ENCODE measurements at places on chromosomes 4 and X.
A peak's percentile ranks its signal among the peaks of the same experiment; 100 is the strongest.

- DNase-seq, result no peak
These were observed 76.0 kb upstream of the AP1S2 start for GRCh38 chrX:15930585-15930984.

- no peak for DNase-seq
These were observed 92.7 kb downstream of the ADRA2C start for GRCh38 chr4:3858765-3859388.

GRCh38 chr4:100063355-100063754 lies 113.3 kb upstream of the H2AZ1 start:
- no peak for DNase-seq

DNA sequence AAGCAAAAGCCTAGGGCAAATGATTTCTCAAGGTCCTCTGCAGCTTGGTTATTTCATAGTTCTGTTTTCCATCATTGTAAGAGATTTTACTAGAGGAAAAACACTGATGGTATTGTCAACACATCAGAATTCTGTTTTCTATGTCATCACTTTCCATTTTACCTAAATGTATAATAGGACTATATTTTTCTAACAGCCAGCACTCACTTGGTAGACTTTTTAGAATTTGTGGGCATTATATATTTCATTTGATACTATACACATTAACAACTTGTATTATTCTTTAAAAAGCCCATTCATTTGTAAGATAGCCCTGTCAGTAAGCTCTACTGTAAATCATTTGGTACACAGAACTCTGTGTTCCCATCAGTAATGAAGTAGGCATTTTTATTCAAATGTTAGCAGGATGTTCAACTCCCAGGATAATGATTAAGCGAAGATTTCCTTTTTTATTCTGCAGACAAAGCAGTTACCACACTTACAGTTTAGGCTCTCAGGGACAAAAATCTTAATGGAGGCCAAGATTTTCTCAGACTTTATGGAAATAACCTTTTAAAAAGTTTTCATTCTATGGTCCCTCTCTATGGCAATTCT lies 143.6 kb upstream of the TEX13C start:
- DNase-seq, result no peak

GRCh38 chr4:98688411-98689290 lies 30.2 kb upstream of the TSPAN5 start:
- DNase-seq, result no peak

DNA sequence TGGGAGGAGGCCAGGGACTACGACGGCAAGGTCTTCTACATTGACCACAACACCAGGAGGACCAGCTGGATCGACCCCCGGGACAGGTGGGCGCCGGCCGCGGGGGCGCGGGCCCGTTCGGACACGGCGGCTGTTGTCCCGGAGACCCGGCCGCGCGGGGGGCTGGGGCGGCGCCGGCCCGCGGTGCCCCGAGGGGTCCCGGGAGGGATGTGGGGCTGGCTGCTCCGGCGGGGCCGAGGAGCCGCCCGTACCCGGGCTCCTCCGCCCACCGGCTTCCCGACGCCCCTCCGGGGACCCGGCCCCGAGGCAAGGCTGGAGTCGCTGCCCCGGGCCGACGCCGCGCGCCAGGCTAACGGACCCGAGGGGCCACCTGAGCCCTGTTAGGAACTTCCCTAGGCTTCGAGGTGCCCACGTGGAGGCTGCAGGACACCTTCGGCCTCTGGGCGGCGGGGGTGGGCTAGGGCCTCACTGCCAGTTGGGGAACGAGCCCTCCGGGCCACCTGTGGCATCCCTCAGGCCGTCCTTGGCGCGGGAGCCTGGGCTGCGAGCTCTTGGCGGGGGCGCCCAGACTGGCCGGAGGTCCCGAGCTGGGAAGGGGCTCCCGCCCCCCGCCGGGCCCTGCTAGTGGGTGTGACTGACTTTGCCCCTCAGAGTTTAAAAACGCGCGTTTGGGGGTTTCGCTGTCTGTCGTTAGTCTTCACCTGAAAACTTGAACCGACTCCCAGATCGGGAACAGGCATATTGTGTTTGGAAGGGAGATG lies 660 bp downstream of the WWC2 start:
- no peak for DNase-seq

GRCh38 chr4:145935253-145936141 lies 3.1 kb downstream of the ZNF827 start:
- no peak for DNase-seq

GRCh38 chrX:4935846-4936245 lies 1222.4 kb upstream of the PRKX start:
- peak; percentile 86 for DNase-seq

- DNase-seq, result no peak
These were observed 9.1 kb downstream of the PITX2 start for GRCh38 chr4:110613745-110614144.

DNA sequence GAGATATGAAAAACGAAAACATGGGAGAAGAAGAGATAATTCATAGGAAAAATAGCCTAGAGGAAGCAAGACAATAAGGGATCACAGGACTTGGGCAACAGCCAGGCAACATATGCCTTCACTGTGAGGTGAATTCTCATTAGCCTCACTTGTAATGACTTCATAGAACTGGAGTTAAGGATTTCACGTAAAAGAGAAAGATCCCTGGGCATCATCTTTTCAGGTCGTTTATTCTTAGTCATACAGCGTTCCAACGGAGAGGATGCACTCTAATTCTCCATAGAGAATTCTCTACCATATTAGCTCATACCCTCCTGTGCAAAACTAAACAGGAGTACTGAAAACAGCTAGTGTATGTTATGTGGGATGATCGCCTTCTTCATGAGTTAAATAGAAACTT lies 1.4 kb downstream of the PRKG2 start:
- no peak for DNase-seq

DNA sequence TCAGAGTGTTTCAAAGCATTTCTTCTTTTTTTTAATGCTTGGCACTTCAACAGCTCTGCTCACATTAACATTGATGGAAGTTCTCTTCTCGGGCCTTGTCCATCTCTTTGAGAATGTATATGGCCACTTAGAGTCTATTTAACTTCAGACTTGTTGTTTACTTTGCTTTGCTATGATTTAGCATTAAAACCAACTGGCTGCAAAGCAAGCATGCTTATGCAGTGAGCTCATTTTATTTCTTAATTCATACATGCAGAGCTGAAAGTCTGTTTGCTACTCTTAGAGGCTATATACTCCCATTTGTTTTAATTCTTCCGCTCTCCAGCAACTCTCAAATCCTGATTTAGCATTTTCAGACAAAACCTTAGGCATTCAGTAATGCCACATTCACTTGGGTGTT lies 107.6 kb upstream of the PACRGL start:
- no peak for DNase-seq

DNA sequence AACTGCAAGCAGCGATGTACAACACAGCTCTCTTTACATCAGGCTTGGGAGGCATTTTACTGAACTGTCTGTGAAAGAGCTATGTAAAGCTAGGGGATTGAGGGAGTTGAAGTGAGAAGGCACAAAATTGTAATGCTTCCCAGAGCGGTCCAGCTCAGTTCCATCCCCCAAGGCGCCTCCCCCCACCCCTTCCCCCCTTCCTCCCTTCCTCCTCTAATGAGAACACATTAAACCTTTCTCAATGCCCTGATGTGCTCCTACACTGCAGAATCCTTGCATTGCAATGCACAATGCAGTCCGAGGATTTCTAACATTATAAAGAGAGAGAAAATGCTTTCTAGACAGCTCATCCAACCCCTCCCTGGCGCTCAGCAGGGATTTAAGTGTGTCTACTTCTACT lies 73.9 kb downstream of the CXXC4 start:
- no peak for DNase-seq

DNA sequence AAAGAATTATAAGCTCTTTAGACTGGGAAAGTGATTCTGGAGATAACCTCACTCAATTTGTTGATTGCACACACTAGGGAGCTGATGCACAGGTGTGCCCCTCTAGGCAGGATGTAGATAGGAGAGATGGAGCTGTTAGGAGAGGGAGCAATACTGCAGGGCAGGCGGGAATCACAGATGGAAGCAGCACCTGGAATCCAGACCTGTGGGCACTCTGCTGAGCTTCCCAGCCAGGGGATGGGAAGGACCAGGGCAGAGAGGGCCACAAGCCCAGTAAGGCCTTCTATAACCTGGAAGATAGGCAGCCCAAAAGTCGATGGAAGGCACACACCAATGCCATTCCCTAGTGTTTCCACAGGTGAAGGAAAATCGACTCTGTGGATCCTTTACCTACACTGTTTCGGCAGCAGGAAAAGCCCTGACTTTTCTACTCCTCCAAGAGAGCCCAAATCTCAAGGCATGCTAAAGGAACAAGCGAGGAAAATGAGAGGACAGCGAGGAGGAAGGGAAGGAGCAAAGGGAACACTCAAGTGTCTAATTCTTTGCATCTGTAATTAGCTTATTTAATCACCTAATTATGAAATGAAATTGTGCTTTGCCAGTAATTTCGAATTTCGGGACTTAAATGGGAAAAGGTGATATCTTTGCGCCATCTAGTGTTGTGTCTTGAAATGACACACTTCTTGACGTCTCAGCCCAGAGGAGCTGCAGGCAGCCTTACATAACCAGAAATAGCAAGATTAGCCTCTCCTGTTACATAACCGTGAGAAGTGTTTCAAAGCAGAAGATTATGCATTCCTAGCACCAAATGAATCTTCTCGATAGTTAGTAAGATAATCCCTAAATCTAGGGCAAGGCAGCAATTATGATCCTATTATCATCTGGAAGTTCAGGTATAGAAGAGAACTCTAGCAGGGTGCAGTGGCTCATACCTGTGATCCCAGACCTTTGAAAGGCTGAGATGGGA lies 31.0 kb upstream of the TLR3 start:
- DNase-seq, result peak; percentile 79

- no peak for DNase-seq
These were observed 883.3 kb downstream of the TRIML1 start for GRCh38 chr4:189022440-189023035.

GRCh38 chrX:153864101-153864500 lies 21.9 kb downstream of the L1CAM start:
- DNase-seq, result no peak

GRCh38 chrX:54246866-54247265 lies 63.8 kb upstream of the FAM120C start:
- no peak for DNase-seq

DNA sequence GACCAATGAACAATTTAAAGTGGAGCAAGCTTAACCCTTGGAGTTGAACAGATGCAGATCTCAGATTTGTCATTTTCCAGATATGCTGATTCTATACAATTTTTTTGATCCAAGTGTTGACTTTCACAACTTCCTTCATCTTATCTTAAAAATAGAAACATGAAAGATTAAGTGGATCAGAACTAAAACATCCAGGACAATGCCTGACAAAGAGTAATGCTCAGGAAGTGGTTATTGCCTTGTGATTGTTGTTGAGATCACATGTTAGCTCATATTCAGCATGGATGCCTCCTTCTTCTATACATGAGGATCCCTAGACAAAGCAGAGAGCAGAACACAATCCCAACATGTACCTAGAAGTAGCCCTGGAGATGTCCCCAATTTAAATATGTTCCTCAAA lies 160.9 kb downstream of the PPARGC1A start:
- DNase-seq, result no peak

DNA sequence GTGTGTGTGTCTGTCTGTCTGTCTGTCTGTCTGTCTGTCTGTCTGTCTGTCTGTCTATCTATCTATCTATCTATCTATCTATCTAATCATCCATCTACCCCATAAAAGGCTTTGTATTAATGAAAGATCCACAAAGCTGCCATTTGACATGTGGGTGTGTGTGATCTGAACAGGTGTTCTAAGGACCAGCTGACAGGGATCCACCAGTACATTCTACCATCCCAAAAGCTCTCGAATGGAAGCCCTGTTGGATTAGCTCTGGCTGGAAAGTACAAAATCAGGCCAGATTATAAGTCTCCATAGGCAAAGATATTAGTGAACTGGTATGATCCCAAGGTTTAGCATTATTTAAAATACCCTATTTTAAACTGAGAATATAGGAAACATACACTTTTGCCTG lies 299.3 kb downstream of the CAMK2D start:
- no peak for DNase-seq

DNA sequence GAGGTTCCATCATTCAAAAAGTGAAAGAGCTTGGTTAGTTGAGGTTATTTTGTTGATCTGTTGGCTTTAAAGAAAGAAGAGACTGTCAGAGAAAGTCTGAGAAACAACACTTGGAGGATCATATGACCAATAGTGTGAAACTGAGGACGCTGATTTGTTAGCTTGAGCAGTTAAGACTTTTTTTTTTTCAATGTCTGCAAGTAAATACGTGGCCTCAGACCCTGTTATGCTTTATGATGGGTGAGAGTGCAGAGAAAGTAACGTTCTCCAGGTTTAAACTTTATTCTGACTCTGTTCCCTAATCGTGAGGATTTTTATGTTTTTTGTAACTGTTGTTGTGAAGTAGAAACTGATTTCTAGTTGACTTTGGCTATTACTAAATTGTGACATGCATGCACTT lies 45.9 kb downstream of the GAB1 start:
- no peak for DNase-seq

- DNase-seq, result peak; percentile 21
These were observed 680.4 kb downstream of the DMD start for GRCh38 chrX:32530802-32531403.

- no peak for DNase-seq
These were observed 92.8 kb downstream of the EVC2 start for GRCh38 chr4:5615496-5616075.

DNA sequence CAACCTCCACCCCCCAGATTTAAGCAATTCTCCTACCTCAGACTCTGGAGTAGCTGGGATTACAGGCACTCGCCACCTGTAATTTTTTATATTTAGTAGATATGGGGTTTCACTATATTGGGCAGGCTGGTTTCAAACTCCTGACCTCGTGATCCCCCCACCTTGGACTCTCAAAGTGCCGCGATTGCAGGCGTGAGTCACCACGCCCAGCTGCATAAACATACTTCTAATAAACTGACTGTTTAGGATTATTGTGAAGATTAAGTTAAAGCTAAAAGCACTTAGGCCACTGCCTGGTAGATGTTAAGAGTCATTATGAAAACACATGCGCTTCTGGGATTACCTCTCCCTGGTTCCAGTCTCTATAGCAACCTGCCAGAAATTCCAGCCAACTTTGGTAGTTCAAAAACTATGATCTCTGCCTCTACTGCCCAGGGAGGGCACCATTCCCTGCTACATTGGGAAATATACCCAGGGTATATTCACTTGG lies 30.2 kb upstream of the GRIA3 start:
- no peak for DNase-seq

GRCh38 chr4:190017357-190018200 lies 9.5 kb downstream of the FRG2 start:
- DNase-seq, result no peak

DNA sequence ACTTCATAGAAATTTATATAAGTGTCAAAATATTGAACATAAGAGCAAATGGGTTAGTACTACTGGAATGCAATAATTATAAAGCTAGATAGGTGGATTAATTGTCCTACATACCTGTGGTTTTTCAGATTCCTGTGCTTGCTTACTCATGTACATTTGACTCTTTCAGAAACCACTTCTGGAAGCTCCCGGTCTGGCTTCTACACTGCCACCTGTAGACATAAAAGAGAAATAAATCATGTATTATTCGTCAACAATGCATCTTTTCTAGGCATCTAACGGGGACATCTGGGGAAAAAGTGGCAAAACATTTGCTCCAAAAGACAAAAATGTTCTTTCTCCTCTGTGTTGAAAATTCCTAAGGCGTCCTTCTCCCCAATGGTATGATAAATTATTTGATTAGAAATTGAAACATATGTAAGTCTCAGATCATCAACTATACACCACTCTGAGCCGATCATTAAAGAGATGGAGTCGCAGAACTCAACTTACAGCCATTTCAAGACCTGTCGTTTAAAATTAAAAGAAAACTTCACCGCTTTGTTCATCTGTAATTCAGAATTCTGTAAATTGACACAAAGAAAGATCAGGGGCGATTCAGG lies 648.7 kb upstream of the DIPK2B start:
- DNase-seq, result peak; percentile 19

GRCh38 chr4:140427106-140427918 lies at the start of gene CLGN:
CLGN (minus strand) TSS chr4:140427648; CDS start chr4:140413078, 14,570 bp downstream.
- peak; percentile 44 for DNase-seq

All from inflammatory macrophage (primary cell).